Trophoblast cell (in vitro differentiated cells and primary cell): ENCODE measurements at places on chromosomes 1 and 21.

DNA sequence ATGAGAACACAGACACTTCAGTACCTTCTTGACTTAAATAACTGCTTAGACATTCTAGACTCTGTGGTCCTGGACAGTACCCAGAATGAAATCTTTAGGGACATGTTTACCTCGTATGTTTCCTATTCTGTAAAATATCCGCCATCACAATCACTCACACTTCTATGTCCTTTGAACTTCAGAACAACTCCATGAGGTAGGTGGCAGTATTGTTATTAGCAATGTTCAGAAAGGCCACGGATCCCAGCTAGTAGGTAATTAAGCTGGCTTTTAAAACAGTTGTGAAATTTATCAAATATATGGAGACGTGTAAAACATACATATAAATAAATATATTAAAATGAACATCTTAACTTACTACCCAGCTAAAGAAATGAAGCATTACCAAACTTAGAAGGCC is 83.4 kb downstream of the CACHD1 start:
- no peak for DNase-seq

DNA sequence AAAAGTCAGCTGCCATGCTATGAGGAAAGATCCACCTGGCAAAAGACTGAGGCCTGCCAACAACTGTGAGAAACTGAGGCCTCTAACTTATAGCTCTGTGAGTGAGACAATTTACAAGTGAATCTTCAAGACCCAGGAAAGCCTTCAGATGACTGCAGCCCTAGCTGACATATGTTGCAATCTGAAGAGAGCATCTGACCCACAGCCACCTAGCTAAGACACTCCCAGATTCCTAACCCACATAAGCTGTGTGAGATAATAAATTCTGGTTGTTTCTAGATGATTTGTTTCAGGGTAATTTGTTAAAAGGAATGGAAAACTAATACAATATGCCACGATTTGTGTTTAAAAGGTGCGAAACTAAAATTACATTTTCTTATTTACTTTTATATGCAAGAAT is 55.1 kb downstream of the HFM1 start:
- peak; percentile 78 for DNase-seq

- DNase-seq: peak; percentile 86
These were observed 163.2 kb upstream of the HMCN1 start for GRCh38 chr1:185570962-185571361.

DNA sequence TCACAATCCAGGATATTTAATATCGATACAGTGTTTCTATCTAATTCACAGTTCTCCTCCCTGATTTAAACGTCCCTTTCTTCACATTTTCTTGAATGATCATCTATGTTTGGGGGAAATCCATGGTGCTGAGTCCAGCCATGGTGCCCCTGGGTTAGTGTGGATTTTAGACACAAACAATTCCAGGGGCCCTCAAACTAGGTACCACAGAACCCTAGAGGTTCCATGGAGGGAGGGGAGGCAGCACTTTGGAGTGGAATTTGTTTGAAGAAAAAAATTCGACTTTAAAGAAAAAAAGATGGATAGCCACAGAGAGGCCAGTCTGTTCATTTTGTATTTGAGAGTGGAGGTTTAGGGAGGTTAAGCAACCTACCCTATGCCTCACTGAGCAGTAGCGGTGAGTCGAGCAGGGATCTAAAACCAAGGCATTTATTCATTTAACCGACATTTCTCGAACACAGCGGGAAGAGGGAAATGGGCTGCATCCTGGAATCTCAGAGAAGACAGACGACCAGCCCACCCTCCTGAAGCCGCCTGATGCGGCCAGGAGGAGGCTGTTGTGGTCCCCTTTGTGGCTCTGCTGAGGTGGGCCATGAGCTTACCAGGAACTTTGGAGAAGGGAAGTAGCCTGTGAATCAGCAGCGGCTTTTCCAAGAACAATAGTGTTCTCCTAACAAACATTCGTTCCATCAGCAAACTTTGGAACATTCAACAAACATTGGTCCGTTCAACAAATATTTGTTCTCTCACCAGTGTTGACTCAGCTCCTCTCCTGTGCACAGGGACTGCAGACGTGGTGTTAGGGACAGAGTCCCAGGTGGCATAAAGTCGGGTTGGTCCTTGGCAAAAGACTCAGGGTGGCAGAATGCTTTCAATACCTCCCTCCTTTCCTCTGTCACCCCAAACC is 103.5 kb upstream of the ZBTB40 start:
- DNase-seq: no peak

- no peak for DNase-seq
These were observed 367.6 kb downstream of the HLX start for GRCh38 chr1:221246628-221247415.

DNA sequence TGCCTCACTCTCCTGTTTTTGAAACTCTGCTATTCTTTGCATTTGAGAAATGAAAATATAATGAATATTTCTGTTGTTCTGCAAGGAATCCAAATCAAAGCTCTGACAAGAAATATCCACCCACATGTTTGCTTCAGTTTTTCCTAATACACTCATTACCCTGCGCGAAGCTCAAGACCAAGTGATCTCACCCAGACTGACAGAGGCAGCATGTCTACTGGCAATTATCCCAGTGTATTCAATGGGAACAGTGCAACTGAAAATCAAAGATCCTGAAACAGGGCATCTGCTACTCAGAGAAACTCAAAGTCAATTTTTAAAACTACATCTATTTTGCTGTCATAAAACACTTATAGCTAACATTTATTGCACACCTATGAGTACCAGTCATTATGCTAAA is 321.0 kb upstream of the LRRC7 start:
- no peak for DNase-seq

DNA sequence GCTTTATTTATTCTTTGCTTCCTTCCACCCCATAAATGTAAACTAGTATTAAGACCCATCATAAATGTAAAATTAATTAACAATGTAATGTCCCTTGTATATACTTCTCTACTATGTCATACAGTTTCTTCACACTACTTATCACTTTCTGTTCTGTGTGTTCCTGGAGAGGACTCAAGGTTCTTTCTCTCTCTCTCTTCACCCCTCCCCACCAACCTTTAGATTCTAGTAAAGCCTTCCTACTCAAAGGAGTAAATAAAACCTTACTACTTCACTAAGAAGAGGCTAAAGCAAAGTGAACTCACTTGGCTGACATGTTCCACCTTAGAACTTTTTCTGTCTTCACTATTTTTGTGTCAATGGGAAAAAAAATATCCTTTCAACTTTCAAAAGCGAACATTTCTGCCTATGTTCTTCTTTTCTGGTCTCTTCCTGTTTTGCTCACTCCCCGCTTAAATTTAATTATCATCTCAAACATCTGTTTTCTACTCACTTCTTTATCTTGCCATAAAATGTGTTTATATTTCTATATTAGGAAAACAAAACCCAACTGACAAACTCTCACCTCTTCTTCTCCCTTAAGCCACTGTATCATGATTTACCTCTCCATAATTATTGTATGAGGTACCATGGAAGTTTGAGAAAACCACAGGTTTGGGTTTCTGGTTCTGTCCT is 260.3 kb downstream of the DPYD start:
- no peak for DNase-seq

- DNase-seq: peak; percentile 69
These were observed 20.3 kb downstream of the AJAP1 start for GRCh38 chr1:4674676-4675075.

DNA sequence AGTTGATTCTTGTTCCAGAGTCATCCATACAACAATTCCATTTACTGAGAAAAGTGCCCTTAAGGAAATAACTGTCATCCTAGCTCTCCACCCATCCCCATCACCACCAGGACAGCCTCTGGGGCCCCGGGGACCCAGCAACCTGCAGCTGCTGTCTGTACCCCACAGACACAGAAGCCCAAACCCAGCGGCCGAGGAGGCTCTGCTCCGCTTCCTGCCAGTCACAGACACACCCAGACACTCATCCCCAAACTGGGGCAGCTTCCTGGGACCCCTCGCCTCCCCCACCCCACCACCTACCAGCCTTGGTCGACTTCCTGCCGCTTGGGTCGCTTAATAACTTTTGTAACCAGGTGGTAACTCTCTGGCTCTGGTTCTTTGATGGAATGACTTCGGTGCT is 121.6 kb upstream of the SLC25A33 start:
- no peak for DNase-seq

DNA sequence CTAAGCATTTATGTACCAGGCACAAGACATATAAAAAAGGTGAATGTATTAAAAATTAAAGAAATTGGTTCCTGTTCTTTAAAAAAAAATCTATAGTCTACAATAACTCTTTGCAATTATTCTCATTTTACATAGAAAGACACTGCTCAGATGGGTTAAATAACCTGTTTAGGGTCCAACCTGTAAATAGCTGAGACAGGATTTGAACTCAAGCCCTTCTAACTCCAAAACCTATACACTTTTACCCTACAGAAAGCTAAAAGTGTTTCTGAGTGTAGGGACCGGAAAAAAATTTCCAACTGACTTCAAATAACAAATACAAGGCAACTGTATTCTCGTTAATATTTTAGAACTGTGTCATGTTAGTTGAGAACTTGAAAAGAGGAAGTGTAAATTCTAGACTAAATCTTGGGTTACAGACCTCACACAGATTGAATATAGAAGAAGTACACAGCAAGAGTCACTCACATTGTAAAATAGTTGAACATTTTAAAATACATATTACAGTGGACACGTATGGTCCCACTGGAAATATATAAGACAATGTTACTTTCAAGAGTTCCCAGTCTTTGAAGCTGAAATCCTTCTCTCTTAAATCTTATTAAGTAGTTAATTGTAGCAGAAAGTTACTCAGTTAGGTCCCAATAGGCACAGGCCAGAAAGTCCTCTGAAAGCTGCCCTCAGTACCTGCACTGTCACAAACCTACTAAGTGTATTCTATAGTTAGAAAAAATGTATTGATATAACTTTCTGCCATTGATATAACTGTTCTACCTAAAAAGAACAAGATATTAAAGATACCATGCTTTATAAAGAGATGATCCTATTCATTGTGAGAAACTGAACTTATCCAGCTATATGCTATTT is 7.3 kb downstream of the EDEM3 start:
- no peak for DNase-seq

DNA sequence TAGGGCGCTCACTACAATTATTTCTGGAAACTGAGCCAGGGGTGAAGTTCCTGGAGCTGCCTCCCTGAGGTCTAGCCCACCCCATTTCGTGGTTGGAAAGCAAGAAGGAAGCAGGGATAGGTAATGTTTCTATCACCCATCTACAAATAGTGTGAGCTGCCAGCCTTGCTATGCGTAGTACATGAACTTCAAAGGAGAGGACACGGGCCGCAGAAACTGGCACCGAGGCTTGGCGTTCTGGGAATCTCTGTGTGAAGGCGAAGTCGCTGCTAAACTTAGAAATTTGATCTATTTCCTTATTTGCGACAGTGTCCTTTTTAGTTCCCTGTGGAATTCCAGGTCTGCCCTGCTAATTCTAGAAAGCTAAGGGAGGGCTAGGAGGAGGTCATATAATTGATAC is 49.6 kb upstream of the NTPCR start:
- no peak for DNase-seq

- DNase-seq: peak; percentile 85
These were observed 55.8 kb upstream of the RC3H1 start for GRCh38 chr1:174077749-174078490.

- DNase-seq: no peak
These were observed 88.5 kb downstream of the TTLL7 start for GRCh38 chr1:83910461-83910860.

GRCh38 chr1:47424336-47424982 is 8.4 kb downstream of the FOXE3 start:
- peak; percentile 70 for DNase-seq

- DNase-seq: no peak
These were observed 20.6 kb upstream of the PTTG1IP start for GRCh38 chr21:44893948-44894656.

- DNase-seq: no peak
These were observed 34.2 kb downstream of the LMO4 start for GRCh38 chr1:87362834-87363426.

GRCh38 chr1:14597343-14598006 is 1.0 kb upstream of the KAZN start:
- peak; percentile 91 for DNase-seq

- peak; percentile 47 for DNase-seq
These were observed 53.9 kb upstream of the ZC3H12A start for GRCh38 chr1:37420456-37420855.

GRCh38 chr1:4658643-4659628 is 4.5 kb downstream of the AJAP1 start:
- no peak for DNase-seq

DNA sequence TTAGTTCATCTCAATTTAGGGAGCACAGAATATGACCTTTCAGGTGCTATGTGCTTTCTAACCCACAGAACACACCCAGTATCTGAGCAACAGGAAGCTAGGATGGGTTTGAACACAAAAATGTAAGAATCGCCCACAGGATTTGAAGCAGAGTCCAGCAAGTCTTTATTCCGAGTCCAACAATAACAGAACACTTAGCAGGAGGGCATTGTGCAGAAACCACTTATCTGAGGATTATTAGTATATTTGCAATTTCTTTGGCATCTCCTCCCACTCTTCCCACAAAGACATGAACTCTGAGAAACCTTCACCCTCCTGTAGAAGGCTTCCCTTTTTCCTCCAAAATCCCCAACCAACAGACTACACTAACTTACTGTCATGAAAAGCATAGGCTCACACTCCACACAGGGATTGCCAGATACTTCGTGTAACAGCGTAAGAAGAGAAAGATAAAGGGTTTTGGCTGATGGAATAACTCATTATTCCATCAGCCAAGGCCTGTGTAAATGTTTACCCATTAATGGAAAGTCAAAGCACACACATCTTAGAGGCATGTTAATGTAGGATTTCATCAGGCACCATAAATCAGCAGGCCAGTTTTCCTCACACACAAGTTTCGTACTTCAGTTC is 16.1 kb downstream of the SIPA1L2 start:
- DNase-seq: no peak

DNA sequence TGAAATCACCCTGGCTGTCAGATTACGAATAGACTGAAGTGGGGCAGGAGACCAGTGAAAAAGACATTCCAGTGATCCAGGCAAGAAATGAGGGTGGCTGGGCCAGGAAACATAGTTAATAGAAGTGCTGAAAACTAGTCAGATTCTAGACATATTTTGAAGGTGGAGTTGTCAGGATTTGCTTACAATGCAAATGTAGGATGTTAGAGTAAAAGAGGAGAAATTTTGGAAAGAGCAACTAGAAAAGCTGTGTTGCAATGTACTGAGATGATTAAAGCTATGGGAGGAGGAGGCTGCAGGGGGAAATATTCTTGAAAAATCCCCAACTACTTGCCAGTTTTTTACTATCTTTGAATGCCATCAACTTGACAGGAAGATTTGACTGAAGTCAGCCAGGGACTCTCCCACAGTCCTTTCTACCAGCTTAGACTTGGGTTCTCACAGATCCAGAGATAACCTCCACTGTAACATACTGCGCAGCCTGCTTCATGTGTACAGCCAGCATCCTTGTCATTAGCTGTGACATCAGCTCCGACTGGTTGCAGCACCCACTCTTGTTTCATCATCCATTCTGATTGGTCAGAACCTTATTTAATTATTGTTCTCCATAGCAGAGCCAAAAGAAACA is 109.7 kb downstream of the TSEN15 start:
- DNase-seq: peak; percentile 98
